ENCODE measurements at places on chromosomes 13 and 19.

DNA sequence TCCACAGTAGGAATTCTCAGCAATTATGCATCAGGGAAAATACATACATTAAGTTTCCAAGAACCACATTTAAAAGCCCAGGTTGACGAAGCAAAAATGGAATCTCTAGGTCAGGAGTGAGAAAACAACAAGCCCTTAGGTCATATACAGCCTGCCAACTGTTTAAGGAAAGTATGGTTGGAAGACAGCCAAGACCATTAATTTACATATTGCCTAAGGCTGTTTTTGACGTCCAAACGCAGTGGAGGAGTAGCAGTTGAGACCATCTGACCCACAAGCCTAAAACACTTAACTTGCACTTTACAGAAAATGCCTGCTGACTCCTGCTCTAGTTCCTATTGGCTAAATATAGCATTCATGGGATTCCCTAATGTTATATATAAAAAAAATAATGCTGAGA is 299.0 kb downstream of the ITGBL1 start:
- peak; percentile 93 for DNase-seq

DNA sequence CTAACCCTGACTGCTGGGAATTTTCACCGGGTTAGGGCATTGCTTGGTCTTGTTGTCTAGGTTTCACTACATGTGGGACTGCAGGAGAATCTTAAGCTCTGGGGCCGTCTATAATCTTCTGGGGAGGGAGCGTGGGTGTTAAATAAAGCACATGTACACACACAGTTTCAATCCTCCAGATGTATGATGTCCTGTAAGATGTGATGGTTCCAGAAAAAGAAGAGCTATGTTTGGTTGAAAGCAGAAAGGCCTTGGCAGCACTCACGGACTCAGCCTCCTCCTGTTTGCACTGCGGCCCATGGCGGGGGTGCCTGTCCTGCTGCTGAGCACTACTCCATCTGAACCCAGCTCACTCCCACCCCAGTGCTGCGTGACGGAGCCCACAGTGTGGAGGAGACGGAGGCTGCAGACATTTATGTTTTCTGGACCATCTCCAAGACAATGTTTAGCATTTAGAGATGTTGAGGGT is 343.5 kb downstream of the TEX29 start:
- no peak for DNase-seq

DNA sequence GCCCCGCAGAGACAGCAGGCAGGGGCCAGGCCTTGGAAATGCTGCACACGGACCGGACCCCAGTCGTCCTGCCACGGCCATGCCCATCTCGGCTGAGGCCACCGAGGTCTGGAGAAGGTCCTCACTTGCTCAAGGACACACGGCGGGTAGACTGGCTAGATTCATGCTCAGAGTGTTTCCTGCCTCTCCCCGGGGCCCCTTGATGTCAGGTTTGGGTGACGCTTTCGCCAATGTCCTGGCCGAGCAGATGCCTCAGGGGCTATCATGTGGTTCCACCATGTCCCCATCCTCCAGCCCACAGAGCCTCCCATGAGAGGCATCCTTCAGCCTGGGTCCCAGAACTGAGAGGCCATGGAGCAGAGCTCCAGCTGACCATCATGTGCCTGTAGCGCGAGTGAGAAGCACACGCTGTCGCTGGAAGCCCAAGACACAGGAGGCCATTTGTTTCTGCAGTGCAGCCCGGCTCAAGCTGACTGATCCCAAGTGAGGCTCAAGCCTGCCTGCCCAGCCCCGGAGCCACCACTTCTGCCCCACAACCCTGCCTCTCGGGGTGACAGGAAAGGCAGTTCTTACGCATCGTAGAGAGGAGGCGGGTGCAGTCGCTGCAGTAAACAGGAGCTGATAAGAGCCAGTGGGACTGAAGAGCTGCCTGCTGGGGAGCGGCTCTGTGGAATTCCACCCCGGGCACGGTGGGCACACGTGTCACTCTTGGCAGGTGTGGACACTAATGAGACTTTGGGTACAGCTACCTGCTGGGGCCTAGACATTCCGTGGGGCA is 53.9 kb upstream of the GAS6 start:
- DNase-seq = no peak

DNA sequence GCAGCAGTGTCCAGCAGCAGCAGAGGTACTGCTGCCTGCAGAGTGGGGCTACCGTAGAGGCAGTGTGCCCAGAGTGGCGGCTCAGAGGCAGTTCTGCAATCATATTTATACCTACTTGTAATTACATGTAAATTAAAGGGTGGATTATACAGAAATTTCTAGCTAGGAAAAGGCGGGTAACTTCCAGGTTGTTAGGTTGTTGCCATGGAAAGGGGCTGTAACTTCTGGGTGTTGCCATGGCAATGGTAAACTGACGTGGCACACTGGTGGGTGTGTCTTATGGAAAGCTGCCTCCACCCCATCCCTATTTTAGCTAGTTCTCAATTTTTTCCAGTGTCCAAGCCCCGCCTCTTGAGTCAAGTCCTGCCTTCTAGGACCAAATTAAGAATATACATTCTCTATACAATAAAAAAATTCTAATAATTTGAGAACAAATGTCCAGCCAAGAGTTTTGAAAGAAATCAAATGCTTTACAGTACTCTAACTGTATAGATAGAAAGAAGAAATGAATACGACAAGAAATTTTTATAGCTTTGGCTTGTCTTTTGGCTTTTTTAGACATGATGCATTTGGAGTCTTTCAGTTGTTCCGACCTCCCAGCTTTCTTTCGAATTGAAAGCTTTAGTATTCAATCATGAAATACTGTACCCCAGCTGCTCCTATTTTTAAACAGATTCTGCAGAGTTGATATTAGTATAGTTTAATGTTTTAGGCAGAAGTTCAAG is 816.6 kb downstream of the DIAPH3 start:
- DNase-seq = no peak

GRCh38 chr19:54536956-54537355 is 34.3 kb downstream of the LAIR2 start:
- no peak for DNase-seq

- DNase-seq = no peak
Measured at GRCh38 chr19:15283141-15283883, 49.0 kb downstream of the BRD4 start.

- no peak for DNase-seq
Measured at GRCh38 chr13:74288361-74288911, 154.2 kb upstream of the KLF12 start.

GRCh38 chr19:345320-345879 is 804 bp upstream of the MIER2 start:
- DNase-seq = peak; percentile 11

GRCh38 chr19:40270362-40271089 is 14.6 kb downstream of the AKT2 start:
- no peak for DNase-seq

DNA sequence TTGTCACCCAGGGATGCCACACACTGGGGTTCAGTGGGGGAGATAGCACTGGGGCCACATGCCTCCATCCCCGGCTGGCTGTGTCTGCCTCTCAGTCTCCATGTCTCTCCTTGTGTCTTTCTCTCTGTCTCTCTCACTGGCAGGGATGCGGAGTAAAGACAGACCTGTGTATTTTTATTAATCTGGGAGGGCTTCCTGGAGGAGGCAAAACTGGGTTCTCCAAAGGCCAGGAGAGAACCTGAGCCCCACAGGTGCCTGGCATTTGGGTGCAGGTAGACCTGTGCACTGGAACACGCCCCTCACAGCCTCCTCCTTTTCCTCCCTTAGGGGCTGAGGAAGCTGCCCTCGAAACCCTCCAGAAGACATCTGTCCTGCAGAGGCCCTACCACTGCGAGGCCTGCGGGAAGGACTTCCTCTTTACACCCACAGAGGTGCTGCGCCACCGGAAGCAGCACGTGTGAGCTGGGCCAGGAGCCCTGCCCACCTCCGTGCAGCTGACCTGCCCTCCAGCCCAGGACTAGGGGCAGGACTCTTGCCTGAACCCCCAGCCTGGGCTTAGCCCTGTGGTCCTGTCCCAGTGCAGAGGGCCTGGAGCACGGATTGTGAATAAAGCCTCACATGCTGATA is 32.7 kb downstream of the DHX34 start:
- DNase-seq = no peak

GRCh38 chr13:104286566-104287290 is 1220.5 kb upstream of the SLC10A2 start:
- DNase-seq = no peak

GRCh38 chr13:99766641-99767045 is 204.9 kb downstream of the ZIC5 start:
- no peak for DNase-seq

DNA sequence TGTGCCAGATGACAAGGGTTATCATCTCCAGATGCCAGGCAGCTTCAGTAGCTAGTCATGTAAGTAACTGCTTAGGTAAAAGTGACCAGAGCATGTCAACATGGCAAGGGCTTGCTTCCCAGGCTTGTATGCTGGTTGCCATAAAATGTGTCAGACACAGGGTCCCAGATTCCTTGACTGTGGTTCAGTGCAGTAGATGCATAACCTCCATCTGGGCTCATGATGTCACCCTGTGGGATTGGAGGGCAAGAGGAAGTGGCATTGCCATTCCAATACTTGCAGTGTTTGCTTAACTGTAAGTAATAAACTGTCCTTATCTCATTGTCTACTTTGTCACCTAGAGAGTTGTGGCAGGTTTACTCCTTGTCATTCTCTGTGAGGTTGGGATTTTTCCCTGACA is 226.8 kb downstream of the PCDH17 start:
- DNase-seq = no peak

DNA sequence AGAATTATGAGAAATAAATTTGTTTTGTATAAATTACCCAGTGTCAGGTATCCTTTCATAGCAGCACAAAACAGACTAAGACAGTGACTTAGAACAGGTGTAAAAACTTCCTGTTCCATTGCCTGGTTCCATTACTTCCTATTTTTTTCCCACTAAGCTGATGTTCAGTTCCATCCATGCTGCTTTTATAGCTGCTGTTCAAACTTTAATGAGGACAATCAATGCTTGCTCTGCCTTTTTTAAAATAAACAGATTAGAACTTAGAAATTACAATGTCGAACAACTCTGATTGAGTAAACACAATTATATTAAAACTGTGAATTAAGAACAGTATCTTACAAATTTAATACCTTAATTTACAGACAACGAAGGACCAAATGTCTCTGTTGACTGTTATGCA is 818.9 kb downstream of the OLFM4 start:
- DNase-seq = no peak

DNA sequence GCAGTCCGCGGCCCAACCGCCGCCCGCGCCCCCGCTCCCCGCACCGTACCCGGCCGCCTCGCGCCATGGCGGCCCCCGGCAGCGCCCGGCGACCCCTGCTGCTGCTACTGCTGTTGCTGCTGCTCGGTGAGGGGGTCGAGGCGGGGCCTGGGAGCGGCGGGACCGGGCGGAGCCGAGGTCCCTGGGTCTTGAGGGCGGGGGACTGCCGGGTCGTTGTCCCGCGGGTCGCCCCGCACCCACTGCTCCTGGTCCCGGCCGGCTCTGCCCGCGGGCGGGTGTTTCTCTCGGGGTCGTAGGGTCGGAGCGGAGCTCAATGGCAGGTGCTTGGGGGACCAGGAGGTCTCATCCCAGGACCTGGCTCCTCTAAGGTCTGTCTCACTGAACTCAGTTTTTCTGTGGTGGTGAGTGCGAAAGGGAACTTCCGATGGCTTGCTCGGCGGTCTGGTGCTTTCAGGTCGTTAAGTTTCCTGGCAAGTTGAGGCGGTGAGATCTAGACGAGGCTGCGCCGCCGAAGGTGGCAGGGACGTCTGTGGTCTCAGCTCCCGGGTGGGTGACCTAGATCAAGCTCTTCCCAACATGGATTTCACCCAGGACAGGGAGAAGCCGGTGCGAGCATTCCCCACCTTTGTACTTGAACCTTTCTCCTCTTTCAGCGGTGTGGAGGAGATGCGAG is 467 bp downstream of the LAMP1 start:
- no peak for DNase-seq

DNA sequence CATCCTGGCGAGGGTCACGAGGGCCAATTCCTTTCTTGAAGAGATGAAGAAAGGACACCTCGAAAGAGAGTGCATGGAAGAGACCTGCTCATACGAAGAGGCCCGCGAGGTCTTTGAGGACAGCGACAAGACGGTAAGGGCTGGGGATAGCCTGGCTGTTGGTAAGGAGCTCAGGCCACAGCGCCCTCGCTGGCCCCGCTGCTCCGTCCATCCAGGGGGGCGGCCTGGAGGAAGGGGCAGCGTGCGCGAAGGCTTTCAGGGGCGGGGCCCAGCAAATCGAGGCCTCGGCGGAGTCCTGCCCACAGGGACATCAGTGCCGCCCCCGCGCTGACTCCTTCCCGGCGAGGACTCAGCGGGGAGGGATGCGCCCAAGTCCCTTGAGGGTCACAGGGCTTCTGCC is 6.9 kb downstream of the F10 start:
- no peak for DNase-seq

GRCh38 chr13:32590266-32590665 is 4.0 kb downstream of the PDS5B start:
- no peak for DNase-seq

GRCh38 chr13:86438034-86438433 is 638.8 kb upstream of the SLITRK6 start:
- DNase-seq = no peak

- DNase-seq = no peak
Measured at GRCh38 chr19:47660435-47660832, 51.5 kb downstream of the BICRA start.

- no peak for DNase-seq
Measured at GRCh38 chr19:543910-544608, at the start of gene GZMM. GZMM (plus strand) TSS chr19:544053; CDS start chr19:544072, 19 bp downstream.

- peak; percentile 76 for DNase-seq
Measured at GRCh38 chr19:51097166-51097738, 11.0 kb downstream of the CTU1 start.

DNA sequence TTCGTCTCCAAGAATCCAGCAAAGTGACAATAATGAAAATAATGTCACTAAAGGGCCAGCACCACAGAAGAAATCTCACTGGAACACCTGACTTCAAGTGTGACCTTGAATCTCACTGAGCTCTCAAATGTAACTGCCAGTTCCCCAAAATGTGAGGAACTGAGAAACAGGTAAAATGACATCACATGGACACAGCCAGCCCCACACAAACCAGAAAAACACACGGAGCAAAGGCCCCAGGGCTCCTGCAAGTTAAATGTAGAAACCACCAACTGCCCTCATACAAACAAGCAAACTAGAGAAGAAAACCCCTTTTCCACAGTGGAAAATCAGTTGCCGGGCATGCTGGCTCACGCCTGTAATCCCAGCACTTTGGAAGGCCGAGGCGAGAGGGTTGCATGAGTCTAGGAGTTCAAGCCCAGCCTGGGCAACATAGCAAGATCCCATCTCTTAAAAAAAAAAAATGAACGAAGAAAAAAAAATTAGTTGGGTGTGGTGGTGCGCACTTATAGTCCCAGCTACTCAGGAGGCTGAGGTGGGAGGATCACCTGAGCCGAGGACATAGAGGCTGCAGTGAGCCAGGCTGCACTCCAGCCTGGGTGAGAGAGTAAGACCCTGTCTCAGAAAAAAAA is 8.7 kb upstream of the KANK2 start:
- no peak for DNase-seq
